Left colon (tissue), 2 donors: ENCODE measurements at places on chromosomes 3 and 15. TPM values are rescaled to one million over a fixed set of nuclear protein-coding genes. Genes with fewer than 3 reads are reported as not detected.
A peak's percentile ranks its signal among the peaks of the same experiment; 100 is the strongest.

Gene ACTC1
- 0.92 TPM for total RNA-seq

Gene DNAH12
- total RNA-seq: 0.17 TPM

Gene CHST2
- total RNA-seq: 2.8 TPM

DNA sequence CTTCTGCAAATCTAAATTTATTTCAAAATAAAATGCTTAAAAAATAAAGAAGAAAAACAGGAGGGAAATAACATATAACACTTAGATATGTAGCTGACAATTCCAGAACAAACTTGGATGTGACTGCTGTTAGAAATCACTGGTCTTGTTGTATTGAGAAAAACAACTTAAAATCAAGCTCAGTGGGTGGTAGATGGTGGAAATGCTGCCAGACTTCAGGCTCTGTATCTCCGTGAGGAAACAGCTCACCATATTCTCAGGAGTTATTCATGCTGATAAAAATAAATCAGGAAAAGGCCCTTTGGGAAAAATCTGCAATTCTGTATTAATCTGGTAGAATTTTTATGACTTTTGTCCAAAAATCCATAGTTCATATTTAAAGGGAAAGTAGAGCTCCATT, 477.6 kb downstream of the RAP2B start:
- no peak for DNase-seq

GRCh38 chr3:89395456-89395855, 288.0 kb downstream of the EPHA3 start:
- DNase-seq: no peak

Gene RPLP1
- total RNA-seq: 1,338 TPM

DNA sequence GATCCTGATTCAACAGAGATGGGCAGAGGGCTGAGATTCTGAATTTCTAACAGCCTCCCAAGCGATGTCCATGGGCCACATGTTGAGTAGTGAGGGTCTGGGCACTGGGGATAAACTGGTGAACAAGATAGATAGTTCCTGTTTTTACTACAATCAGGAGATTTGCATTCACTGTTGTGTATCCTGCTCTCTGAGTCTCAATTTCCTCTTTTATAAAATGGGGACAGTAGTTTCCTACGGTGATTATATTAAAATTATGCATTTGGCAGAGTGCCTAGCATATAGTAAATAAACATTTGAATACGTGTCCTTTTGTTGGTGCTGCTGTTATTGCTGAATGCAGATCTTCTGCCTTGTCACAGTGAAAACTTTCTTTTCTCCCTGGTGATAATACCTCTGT, 102.5 kb downstream of the MYH15 start:
- DNase-seq: no peak

Gene FRMD5
- 1.6 TPM for total RNA-seq

GRCh38 chr3:134334231-134334900, 39.9 kb downstream of the AMOTL2 start:
- DNase-seq: no peak

DNA sequence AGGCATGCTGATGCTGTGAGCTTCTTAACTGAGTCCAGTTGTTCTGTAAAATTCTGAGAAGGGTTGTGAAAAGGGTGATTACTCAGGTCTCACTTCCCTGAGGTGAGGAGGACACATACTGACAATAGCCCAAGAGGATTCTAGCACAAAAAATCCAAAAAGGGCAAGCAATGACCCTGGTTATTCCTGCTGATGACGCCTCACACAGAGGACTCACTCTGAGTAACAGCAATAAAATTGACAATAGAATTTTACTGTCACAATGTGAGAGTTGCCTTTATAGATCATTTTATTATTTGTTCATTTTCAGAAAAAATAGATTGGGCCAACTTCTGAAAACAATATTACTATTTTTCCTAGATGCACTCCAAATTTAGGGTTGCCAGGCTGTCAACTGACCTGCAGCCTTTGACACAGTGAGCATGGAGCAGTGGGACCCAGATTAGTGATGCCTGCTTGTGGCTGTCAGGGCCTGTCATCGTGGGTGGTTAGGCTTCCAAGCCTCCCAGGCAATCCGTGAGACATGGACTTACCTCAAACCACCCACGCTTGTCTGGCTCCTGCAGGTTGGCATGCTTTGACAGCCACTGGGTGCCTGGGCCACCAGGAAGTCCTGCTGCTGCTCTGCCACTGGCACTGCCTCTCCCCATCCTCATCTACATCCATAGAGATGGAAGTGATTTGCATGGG, 396.0 kb upstream of the THBS1 start:
- DNase-seq: no peak

Gene AGTR1
- total RNA-seq: 5.4 TPM

DNA sequence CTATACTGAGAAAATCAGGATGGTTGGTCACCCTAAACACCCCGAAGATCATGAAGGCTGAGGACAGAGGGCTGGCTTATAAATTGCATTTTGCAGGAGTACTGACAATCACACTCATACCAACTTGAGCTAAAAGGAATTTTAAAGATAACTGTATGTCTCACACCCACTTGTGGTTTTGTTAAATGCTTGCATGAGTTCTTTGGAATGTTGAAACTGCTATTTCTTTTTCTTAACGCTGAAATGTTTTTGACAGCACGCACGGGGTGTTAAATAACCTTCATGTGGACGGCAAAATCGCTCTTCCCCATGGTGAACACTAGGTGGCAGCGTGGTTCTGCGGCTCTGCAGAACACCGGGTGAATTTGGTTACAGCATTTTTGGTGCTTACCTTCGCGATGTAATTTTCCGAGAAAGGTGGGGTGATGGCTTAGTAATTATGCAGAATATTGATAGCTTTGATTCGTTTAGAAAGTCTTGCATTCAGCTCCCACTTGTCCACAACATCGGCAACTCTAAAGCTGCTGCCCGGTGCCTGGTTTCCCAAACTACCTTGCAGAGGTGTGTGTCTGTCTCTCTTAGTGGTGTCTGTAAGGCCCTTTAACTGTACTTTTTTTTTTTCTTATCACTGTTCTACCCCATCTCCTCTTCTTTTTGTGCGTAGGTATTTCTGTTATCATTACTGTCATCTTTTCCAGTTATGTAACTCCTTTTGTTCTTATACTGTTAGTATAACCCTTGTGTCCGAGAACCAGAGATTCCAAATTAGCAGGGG, 51.7 kb downstream of the ARNT2 start:
- DNase-seq: peak; percentile 35

Gene AGBL1
- total RNA-seq: 0.34 TPM

- no peak for DNase-seq
Observed at GRCh38 chr3:127998596-127998995, 53.6 kb upstream of the SEC61A1 start.

GRCh38 chr3:146421819-146422759, 47.3 kb downstream of the PLSCR2 start:
- DNase-seq: no peak

GRCh38 chr15:81504170-81504905, 130.3 kb upstream of the TMC3 start:
- DNase-seq: no peak

DNA sequence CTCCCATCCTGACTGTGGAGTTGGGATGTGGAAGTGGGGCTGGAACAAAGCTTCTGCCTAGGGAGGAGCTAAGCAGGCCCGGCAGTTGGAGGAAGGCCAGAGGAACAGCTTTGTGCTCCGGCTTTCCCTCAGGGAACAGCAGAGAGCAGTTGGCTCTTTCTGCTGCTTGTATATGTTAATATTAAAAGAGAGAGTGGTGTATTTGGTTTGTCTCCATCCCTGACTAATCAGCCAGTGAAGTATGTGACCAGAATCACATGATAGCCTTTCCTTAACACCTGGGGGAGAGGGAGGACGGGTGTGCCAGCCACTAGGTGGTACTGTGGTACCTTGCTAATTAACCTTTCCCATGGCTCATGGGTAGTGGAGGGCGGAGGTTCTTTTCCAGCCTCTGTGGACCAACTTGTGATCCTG, 10.0 kb downstream of the EIF2B5 start:
- peak; percentile 58 for DNase-seq

- no peak for DNase-seq
Observed at GRCh38 chr15:59674361-59674877, 14.7 kb downstream of the BNIP2 start.

Gene SAMMSON
- not detected for total RNA-seq

DNA sequence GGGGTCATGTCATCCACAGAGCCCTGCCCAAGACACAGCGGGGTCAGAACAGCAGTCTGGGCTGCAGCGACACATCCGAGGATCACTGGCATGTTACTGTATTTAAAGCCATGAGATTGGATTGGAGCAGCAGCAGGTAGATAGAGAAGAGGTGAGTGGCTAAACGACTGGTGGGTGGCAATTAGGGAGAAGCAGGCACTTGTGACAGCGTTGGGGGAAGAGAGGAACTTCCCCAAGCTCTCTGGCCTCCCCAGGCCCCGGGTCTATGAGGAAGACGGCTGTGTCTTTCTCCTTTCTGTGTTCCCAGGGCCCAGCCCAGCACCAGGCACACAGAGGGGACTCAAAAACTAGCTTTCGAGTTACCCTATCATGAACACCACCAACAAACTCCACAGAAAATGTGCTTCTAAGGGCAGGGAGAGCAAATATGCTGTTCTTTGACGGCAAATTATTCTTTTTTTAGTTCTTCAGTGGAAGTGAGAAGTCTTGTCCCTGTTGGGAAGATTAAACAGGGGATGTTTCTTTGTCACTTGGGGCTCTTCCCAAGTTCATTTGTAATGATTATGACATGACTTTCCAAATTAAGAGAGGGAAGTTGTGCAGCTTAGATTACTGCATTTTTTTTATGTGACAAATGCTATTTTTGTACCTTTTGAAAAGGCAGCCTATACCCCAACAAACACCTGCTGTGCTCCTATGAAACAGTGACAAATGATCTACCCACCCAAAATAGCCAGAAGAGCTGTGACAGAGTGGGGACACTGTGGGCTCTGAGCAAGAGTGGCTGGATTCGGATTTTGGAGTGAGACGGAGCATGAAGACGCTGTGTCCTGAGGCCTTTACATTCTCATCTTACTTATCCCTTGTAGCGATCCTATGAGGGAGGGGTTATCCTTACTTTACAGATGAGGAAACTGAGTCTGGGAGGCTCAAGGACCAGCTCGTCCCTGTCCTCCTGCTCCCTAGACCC, 7.2 kb upstream of the SYNM start:
- DNase-seq: no peak

- DNase-seq: no peak
Observed at GRCh38 chr3:174336784-174337183, 522.4 kb upstream of the NAALADL2 start.

Gene GLDN
- total RNA-seq: 3.2 TPM

DNA sequence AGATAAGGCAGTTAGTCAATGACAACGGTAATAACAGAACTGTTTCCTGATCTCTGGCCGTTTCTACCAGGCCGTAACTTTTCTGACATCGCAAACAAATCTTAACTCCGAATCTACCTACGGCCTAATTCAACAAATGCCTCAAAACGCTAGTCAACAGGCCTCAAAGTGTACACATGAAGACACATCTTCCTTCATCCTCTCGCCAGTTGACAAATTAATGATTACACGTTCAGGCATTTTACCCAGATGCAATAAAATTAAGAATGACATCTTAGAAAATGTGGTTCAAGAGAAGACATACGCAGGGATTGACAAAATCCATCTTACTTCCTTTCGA, 1.5 kb downstream of the SFMBT1 start:
- DNase-seq: no peak

DNA sequence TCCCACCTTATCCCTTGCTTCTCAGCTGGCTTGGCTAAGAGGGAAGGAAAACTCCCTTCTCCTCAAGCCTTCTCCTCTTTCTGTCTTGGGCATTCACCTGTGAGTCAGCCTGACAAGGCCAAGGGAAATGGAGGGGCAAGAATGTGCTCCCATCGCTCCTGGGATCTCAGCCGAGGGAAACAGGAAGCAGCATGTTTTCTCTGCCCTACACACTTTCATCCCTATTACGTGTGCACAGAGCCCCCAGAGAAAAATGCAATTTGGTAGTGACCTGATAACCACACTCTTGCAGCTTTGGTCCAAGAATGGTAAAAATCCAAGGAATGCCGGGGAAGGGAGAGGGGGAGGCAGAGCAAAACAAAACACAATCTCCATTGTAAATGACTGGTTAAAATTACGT, 32.9 kb upstream of the MTMR10 start:
- DNase-seq: no peak

GRCh38 chr15:55628369-55628730, 40.2 kb upstream of the PYGO1 start:
- no peak for DNase-seq

- no peak for DNase-seq
Observed at GRCh38 chr3:7508821-7509220, 647.9 kb downstream of the GRM7 start.

- no peak for DNase-seq
Observed at GRCh38 chr3:149243540-149243939, 21.9 kb upstream of the CP start.

GRCh38 chr15:52183562-52184173, 7.5 kb downstream of the GNB5 start:
- DNase-seq: peak; percentile 32

Gene SYNM
- total RNA-seq: 5.2 TPM

- no peak for DNase-seq
Observed at GRCh38 chr15:85006655-85007054, 25.0 kb downstream of the PDE8A start.

DNA sequence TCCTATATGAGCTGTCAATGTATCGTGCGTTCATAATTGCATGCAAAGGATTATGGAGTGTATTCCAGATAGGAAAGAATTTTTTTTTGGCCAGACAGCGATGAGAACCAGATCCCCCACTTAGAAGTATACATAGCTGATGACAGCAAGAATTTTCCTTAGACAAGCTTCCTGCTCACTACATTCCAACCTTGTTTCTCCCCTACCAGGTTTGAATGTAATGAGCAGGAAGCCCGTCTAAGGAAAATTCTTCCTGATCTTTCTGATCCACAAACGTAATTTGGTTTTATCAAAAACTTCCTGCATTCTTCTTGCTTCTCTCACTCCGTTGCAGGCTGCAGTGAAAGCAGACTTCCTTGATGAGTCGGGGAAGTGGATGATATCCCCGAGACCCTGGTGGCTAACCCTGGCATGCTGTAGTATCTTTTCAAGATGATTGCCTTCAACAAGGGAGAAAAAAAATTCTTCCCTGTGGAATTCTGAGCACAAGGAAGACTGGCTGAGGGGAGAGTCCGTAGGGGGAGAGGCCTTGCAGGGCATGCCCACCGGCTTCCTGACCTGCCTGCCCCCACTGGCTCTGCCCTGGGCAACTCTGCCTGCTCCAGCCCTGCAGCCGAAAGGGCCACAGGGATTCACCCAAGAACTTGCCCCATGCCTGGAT, 243.1 kb downstream of the TLE3 start:
- no peak for DNase-seq
